NCI-H446 treated with DMSO at 0.1 percent for 48 hours (cell line): ENCODE measurements at places on chromosomes 11 and 22.
A peak's percentile ranks its signal among the peaks of the same experiment; 100 is the strongest.

DNA sequence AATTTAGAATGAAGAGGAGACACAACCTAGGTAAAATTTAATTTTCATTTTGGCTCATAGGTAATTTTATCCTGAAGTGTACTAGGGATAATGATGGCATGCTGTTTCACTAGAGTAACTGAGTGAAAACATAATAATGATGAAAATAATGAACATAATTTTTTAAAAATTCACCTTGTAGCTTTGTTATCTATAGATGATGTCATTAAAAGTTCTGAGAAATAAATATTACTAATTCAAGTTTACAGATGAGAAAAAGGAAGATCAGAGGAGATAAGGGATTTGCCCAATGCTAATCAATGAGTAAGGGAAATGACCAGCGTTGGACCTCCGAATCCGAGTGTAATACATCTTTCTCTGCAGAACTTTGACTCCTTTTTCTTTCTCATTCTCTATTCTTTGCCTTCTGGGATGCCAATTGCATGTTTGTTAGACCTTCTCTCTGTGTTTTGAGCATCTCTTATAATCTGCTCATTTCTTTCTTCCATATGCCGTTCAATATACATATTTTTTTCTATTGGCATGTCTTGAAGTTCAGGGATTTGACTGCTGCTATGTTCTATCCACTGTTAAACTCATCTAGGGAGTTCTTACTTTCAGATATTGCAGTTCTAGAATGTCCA lies 186.5 kb downstream of the SNX19 start:
- no peak for DNase-seq

DNA sequence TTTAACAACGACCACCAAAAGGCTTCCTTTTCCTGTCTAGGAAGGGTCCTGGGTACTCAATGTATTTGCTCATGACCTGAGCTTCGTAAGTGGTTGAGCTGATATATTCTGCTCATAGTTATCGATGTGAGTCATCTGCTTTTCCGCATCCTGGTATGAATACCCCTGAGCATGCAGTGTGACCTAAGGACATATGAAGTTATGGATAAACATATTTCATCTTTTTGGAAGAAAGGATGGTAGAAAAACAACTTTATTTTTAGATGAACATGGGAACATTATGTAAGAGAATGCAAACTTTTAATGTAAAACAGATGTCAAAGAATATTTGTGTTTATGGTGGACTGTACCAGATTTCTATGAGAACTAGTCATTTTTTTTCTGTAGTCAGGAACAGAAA lies 28.4 kb downstream of the TRPC6 start:
- DNase-seq = no peak

GRCh38 chr11:59573216-59573615 lies 42.4 kb downstream of the OSBP start:
- DNase-seq = no peak

- peak; percentile 6 for DNase-seq
Observed at GRCh38 chr11:103055221-103055890, 36.6 kb downstream of the DCUN1D5 start.

GRCh38 chr22:46577368-46578249 lies 40.2 kb upstream of the CELSR1 start:
- DNase-seq = no peak

DNA sequence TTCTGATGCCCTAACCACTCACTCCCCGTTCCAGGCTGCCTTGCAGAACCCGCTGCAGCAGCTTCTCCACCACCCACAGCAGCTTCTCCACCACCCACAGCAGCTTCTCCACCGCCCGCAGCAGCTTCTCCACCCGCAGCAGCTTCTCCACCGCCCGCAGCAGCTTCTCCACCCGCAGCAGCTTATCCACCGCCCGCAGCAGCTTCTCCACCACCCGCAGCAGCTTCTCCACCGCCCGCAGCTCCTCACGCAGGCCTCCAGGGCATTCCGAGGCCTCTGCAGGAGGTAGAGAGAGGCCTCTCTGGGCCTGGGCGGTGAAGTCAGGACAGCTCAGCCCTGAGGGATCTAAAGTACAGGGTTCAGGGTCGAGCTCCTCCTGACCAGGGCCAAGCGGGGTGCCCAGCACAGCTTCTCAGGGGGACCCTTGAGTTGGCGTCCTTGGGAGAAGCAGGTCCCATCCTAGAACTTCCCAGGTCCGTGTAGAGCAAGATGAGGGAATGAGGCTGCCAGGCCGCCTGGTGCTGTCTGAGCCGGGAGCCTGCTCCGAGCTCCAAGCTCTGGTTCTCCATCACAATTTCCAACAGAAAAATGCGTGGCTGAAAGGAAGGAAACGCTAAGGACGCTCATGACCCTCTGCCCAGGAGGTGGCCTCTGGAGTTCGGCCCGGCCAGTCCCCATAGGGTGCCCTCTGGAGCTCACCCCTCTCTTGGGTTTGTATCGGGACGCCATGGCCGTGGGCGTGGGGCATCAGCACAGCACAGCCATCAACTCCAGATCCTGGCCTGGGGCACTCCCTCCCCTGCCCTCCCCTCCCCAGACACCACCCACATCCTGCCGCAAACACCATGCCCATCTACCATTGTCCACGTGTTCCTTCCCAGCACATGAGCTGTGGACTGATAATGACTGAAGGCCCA lies 528.6 kb downstream of the BRD1 start:
- no peak for DNase-seq

- DNase-seq = no peak
Observed at GRCh38 chr22:23670378-23671295, 20.2 kb upstream of the RGL4 start.

- peak; percentile 64 for DNase-seq
Observed at GRCh38 chr22:29737251-29738117, 17.7 kb downstream of the CABP7 start.

DNA sequence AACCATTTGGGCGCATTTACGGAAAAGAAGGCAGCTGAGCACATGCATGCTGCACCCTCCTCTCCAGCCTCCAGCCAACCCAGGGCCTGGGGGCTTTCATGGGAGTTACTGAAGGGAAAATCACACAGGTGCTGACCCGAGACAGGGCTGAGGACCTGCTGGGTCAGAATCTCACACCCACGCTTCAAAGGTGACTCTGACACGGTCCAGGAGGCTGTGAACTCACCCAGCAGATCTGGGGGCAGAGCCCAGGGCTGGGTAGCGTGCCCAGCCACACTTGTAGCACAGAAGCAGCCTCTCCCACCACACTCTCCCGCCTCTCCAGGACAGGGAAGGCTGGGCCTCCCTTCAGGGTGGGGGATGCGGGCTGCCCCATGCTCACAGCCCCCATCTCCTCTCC lies 347.6 kb downstream of the CTTN start:
- DNase-seq = no peak

GRCh38 chr22:31950226-31950625 lies 5.9 kb downstream of the YWHAH start:
- peak; percentile 74 for DNase-seq

DNA sequence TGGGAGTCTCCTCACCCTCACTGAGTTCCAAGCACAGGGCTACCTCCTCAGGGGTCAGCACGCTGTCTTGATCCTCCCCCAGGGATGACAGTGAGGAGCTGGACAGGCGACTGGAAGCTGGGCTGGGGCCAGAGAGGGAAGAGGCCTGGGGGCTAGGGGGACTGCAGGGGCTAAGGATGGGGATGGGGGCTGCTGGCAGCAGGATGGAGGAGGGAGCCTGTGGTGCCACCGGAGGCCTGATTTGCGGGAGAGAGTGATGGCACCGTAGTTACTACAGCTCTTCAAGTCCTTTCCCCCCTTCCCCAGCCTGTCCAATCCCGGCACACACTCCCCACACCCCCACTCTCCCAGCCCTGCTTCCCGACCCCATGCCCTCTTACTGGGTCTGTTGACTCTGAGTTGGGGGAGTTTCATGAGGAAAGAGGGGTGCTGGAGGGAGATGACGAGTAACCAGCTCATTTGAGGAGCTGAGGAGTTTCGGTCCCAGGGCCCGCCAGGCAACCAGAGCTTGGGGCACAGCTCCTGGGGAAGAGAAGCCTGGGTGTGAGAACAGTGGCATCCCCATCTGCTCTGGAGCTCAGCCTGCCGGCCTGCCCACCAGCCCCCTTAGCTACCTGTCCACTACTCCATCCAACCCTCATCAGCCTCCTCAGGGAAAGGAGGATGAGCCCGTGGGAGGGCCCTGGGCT lies 10.5 kb downstream of the ROBO4 start:
- DNase-seq = no peak

DNA sequence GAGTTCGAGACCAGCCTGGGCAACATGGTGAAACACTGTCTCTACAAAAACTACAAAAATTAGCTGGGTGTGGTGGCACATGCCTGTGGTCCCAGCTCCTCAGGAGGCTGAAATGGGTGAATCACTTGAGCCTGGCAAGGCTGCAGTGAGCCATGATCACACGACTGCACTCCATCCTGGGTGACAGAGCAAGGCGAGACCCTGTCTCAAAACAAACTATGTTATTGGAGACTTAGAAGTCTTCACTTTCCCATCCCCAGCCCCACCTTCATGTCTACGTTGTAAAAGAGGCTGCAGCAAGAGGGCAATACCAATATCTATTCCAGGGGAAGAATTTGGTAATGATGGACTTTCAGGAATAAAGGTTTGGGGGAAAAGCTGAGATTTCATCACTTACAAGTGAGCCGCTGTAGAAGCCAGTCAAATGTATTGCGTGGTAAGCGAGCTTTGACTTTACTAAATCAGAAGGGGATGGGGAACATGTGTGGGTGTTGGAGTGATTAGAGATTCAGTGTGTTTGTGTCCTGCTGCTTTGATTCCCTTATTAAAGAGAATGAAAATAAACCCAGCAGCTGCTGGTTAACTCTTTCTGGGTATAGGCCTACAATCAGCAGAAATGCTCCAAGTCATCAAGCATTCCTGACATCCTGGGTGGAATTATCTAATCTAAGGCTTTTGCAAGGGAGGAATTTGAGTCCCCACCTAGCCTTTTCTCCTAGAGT lies 53.7 kb downstream of the UBASH3B start:
- no peak for DNase-seq

GRCh38 chr22:17305076-17305475 lies 64.2 kb upstream of the CECR2 start:
- no peak for DNase-seq

GRCh38 chr22:28716686-28717085 lies 24.9 kb downstream of the CHEK2 start:
- no peak for DNase-seq

DNA sequence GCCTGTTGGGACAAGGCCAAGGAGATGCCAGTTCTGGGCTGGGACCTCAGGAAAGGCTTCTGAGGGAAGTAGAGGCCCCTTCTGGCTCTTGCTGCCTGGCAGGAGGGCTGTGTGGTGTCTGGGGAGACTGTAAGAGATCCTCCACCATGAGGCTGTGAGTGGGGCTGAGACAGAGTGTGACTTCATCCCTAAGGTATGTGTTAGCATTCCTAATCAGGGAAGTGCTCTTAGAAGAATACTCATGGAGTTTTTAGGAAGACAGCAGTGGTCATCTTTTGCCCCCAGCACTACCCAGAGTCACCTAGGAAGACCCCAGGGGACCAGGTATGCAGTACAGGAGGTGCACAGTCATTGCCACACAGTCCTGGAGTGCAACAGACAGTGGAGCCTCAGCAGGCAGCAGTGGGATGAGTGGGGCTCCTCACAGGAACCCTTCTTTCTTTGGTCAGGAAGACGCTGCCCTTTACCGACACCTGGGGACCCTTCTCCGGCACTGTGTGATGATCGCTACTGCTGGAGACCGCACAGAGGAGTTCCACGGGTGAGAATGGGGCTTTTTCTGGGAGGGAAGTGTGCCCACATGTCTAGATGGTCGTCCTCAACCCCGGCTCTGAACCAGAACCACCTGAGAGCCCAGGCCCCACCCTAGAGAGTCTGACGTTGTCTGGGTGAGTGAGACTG lies 2.8 kb downstream of the RIC8A start:
- DNase-seq = no peak

DNA sequence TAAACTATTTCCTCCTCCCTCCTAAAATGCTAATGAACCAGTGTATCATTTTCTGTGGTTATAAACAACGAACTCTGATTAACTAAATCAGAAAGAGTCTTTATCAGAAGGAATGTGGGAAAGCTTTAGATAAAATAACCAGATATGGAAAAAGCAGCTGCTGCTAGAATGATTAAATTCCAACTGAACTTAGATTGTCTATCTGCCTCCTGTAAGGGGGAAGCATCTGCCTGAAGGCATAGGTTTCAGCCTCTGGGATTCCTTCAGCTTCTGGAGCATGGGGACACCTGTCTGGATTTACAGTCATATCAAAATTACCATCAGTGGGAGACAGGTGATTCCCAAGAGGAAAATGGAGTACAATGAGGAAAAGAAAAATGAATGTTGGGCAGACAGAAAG lies 1095.5 kb upstream of the CCDC90B start:
- DNase-seq = no peak

- DNase-seq = peak; percentile 37
Observed at GRCh38 chr22:38505541-38506117, 482 bp downstream of the DDX17 start.

GRCh38 chr22:42062506-42063170 lies 8.0 kb downstream of the NAGA start:
- DNase-seq = no peak

- no peak for DNase-seq
Observed at GRCh38 chr11:36375353-36376008, 79.4 kb downstream of the PRR5L start.

- no peak for DNase-seq
Observed at GRCh38 chr11:119619665-119620064, 109.3 kb downstream of the NECTIN1 start.

DNA sequence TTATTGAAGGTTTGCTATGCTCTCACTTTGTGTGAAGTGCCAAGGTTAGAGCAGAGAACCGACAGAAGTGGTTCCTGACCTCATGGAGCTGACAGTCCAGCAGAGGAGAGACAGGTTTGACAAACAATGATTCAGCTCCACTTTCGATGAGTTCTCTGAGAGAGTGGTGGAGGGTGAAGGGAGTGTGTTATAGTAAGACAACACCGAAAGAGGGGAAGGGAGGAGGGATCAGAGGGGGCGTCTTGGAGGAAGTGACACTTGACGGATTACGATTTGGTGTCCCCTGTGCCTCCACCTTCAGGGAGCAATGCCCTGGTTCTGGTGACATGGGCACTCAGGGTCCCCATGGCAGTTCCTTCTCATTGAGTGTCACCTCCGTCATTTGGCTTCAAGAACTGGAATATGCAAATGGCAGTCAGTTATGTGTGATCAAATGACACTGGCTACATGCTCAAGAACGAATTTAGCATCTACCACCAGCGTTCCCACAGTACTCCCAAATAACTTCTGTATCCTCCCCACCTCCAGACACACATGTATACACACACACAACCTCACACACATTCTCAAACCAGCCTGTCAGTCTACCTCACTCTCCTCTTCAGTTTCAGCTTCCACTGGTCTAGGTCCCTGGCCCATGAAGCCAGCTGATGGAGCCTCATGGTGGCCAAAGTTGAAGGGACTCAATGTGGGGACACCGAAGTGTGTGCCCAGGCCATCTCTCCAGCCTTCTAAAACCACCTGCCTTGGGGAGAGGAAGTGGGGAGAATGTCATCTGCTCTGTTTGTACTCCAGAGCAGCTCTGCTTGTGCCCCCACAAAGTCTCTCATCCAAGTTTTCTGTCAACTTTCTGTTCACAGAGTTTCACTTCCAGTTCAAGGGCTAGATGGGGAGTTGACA lies 31.4 kb upstream of the NUP160 start:
- DNase-seq = no peak
